Stimulated activated CD4-positive, alpha-beta T cell treated with anti-CD3 and anti-CD28 coated beads, Interleukin-1b, Interleukin-23, amount 100 ng/mL, for 48 hours (primary cell): ENCODE measurements at places on chromosomes 3 and 15.

DNA sequence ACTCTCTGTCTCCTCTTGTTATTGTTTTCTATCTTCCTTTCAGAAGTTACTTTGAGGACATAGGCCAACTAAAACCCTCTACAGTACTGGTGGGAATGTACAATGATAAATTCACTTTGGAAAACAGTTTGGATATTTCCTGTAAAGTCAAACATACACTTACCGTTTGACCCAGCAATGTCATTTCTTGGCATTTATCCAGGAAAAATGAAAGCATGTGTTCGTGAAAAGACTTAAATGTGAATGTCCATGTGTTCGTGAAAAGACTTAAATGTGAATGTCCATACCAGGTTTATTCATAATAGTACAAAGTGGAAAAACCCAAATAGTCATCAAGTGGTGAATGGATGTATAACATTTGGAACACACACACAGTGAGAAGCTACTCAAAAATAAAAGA, 361.5 kb upstream of the DPH6 start:
- no peak for DNase-seq

- no peak for DNase-seq
Observed at GRCh38 chr15:73637527-73637926, 4.3 kb upstream of the NPTN start.

DNA sequence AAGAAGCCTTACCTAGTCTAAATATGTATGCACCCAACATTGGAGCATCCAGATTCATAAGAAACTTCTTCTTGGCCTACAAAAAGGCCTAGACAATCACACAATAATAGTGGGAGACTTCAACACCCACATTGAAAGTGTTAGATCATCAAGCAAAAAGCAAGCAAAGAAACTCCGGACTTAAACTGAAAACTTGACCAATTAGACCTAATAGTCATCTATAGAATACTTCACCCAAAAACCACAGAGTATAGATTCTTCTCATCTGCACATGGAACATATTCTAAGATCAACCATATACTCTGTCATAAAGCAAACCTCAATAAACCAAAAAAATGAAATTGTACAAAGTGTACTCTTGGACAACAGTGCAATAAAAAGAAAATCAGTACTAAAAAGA, 22.3 kb upstream of the OR5K4 start:
- no peak for DNase-seq

DNA sequence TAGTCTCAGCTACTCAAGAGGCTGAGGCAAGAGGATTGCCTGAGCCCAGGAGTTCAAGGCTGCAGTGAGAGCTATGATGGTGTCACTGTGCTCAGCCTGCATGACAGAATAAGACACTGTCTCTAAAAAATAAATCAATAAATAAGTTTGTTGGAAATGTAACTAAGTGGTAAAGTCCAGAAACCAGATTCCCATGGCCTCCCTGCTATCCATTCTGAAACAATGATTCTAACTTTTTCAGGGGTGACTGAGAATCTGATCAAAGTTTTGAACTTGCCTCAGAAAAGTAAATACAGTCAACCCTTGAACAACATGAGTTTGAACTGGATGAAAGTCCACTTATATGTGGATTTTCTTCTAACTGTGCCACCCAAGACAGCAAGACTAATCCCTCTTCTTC, 86.2 kb downstream of the NBEAL2 start:
- no peak for DNase-seq

DNA sequence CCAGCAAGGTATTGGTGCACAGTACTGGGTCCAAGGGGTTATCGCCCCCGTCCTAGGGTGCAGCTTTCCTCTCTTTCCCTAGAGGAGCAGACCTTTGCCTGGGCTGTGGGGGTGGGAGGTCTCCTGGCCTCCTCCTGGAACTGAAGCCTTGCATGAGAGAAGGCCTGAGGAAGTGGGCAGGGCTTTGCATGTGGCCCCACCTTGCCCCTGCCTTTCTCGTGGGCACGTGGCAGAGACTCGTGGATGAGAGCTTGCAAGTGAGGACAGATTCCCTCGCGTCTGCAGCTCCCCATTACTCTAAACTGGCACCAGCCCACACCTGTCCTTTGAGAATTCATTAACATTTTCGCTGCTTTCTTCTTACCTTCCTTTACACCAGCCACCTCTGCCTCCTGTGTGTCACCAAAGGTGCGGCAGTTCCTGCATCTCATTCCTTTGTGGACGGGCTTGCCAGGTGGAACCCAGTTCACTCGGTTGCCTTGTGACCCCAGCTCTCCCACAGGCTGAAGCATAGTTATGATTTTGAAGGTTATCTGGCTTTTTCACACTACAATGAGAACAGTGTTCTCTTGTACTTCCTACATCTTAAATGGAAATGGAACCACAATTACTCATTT, 40.9 kb upstream of the NR2C2 start:
- no peak for DNase-seq

GRCh38 chr3:40366203-40367162, 20.5 kb upstream of the ENTPD3 start:
- no peak for DNase-seq

- no peak for DNase-seq
Observed at GRCh38 chr3:157362348-157362747, 74.3 kb upstream of the PTX3 start.

DNA sequence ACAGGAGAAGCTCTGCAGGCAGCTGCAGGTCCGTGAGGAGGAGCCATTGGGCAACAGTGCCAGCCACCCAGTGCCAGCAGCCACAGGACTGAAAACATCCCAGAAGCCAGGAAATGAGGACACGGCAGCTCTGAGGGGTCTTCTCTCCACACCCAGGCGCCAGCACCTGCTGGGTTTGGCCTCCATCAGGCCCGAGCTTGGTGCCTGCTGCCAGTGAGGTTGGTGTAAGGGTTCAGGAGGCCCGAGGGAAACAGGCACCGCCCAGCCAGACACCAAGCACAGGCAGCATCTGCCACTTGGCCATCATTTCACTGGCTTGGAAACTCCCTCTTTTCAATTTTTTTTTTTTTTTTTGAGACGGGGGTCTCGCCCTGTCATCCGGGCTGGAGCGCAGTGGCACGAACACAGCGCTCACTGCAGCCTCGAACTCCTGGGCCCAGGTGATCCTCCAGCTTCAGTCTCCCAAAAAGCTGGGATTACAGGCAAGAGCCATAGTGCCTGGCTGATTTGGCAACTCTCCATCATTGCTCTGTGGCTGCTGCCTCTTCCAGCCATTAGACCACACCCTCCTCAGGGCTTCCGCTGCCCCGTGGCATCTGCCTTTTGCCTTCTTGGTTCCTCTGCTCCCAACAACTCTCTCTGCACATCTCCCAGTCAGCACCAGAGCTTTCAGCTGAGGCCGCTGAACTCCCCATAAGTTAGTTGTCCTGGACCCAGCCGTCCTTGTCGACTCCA, 1.5 kb upstream of the ITIH3 start:
- DNase-seq: no peak

DNA sequence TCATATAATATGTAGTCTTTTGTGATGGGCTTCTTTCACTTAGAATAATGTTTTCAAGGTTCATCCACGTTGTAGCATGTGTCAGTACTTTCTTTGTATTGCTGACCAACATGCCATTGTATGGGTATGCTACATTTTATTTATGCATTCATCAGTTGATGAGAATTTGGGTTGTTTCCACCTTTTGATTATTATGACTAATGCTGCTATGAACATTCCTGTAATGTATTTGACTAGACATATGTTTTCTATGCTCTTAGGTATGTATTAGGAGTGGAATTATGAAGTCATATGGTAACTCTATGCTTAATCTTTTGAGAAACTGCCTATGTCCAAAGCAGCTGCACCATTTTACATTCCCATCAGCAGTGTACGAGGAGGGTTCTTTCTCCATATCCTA, 3.2 kb upstream of the PODXL2 start:
- DNase-seq: no peak

DNA sequence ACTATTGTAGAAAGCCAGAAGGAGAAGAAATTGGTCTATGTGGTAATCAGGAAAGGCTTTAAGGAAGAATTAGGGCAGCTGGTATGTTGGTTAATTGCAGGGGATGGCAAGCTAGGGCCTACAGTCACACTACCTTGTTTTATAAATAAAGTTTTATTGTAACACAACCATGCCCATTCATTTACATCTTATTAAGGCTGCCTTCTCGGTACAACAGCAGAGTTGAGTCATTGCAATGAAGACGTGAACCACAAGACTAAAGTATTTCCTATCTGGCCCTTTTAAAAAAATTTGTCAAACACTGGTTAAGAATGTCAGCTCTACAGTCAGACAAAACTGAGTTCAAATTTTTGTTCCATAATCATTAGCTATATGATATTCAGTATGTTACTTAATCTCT, 8.3 kb downstream of the SERPINI1 start:
- DNase-seq: no peak

GRCh38 chr3:28651159-28651558, 302.5 kb upstream of the AZI2 start:
- no peak for DNase-seq

DNA sequence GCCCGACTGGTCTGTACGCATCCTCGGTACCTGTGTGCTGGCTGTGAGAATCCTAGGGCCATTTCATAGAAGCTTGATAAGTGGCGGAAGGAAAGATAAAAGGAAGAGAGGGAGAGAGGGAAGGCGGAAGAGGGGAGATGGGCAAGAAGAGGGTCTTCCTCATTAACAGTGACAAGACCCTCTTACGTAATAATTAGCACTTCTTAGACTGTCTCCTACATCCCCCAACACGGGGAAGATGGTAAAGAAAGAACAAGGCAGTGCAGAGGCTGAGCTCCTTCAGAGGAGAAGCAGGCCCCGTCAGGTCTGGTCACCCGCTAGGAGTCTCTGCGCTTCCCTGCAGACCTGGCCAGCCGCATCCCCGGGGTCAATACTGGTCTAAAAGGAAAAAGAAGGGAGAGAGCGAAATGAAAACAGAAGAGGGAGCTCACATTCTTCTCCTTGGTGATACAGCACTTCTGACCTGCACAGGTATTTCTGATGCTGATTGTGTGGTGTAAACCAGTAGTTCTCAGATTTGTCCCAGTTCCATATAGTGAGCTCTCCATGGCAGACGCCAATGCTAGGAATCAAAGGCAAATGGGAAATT, 19.0 kb upstream of the FAM240A start:
- no peak for DNase-seq

GRCh38 chr3:127761441-127761801, 60.9 kb downstream of the MGLL start:
- DNase-seq: no peak

DNA sequence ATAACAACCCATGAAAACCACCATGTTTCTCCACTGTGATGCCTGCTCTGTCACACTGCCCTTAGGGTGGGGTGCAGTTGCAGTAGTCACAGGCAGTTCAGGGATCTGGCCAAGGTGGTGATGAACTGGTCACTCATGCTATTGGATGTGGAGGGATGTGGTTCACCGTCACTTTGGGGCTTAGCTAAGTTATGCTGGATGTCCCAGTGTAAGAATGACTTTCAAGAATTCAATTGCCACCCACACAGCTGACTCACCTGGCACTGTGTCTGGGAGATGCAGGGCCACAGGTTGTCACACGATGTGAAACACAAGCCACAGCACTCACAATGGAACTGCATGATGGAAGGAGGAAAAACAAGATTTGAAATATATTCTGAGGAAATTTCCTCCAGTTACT, 146.1 kb upstream of the CTNNB1 start:
- peak; percentile 53 for DNase-seq

- no peak for DNase-seq
Observed at GRCh38 chr3:196332168-196332567, 6.0 kb downstream of the TM4SF19 start.

GRCh38 chr15:81856001-81856633, 189.7 kb downstream of the MEX3B start:
- no peak for DNase-seq

- DNase-seq: no peak
Observed at GRCh38 chr3:177185035-177185574, 12.2 kb downstream of the TBL1XR1 start.

DNA sequence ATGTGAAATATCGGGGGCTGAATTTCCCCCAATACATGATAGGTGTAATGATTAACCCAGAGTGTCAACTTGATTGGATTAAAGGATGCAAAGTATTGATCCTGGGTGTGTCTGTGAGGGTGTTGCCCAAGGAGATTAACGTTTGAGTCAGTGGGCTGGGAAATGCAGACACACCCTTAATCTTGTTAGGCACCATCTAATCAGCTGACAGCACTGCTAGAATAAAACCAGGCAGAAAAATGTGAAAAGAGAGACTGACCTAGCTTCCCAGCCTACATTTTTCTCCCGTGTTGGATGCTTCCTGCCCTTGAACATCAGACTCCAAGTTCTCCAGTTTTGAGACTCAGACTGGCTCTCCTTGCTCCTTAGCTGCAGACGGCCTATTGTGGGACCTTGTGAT, 247.8 kb downstream of the OTOL1 start:
- DNase-seq: no peak

DNA sequence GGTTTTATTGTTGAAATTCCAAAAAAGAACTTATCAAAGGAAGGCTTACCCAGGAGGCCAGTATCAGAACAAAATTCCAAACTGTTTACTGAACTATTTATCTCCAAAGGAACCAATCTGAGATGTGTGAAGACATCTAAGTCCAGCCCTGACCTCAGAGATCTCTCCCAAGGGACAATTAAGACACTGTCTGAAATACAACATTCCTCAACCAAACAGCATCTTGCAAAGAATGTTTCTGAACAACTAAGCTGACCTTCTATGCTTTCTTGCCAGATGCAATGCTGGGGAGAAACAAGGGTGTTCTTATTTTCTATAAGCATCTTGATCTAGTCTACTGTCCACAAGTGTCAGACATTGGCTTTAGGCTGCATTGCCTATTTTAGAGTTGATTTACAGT, 13.6 kb downstream of the PDZRN3 start:
- no peak for DNase-seq

DNA sequence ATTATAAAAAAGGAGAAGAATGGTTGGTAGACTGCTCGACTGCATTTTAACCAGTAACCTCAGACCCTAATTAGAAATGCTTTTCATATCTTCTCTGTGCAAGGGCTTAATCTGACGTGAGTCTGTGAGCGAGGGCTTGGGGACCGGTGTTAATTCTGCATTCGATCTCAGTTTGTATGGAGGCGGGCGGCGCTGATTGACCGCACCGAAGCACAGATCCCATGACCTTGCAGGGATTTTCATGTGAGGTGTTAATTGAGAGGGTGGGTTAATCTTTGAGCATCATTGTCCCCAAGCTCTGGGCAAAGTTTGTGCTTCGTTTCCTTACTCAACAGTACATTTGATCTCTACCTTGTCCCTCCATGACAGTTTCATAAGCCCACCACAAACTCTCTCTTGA, 250.9 kb downstream of the NR2F2 start:
- DNase-seq: no peak

- no peak for DNase-seq
Observed at GRCh38 chr3:120368172-120368571, 19.0 kb upstream of the LRRC58 start.
